ENCODE measurements at places on chromosomes 3 and 15.
A peak's percentile ranks its signal among the peaks of the same experiment; 100 is the strongest.

DNA sequence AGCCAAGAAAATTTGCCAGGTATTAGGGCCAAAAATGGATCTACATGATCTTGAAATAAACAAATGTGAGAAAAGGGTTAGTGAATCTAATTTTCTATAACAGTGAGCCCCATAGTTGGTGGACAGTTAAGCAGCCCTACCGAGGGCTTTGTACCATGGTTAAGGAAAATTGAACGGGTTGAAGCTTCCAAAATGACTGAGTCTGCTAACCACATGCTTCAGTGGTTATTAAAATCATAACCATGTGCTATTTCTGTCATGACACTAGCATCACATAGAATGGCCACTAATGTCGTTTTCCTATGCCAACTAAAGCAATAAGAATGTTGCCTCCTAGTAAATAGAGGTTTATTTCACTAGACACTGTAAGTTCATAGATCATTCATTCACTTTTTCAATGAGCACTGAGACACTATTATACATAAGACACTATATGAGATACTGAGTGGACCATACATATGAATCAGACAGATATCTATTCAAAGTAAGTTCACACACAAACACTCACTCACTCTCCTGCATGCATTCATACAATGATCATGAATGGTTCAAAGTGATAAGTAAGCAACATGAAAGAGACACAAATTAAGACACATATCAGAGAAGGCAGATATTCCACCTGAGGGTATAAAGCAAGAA, 4.3 kb downstream of the SST start:
- DNase-seq = no peak

DNA sequence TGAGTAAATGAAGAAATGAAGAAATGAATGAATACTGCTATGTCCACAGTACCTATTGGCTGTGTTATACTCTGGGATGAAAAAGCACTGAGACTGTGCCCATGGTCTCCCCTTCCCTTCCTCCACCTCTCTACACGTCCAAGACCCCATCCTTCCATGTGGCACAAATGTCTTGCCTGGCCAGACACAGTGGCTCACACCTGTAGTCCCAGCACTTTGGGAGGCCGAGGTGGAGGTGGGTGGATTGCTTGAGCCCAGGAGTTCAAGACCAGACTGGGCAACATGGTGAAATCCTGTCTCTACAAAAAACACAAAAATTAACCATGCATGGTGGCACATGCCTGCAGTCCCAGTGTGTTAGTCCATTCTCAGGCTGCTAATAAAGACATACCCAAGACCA, 200.1 kb downstream of the FAM43A start:
- DNase-seq = no peak

DNA sequence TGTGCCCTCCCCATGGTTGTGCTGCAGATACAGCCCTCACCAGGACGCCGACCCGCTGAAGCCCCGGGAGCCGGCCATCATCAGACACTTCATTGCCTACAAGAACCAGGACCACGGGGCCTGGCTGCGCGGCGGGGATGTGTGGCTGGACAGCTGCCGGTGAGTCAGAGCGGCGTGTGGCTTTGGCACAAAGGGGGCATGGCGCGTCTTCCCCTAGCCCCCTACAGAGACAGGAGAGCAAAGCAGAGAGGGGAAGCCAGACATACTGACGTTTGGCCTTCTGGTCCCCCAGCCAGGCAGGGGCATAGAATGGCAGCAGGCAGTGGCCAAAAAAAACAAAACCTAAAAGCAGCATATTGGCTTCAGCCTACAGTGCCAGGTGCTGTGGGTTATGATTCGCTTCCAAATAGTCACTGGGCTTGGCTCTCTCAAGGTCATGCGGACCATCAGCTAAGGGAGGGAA, 64.0 kb downstream of the MESD start:
- peak; percentile 95 for DNase-seq

- no peak for DNase-seq
Measured at GRCh38 chr3:63753567-63753966, 65.5 kb upstream of the C3orf49 start.

DNA sequence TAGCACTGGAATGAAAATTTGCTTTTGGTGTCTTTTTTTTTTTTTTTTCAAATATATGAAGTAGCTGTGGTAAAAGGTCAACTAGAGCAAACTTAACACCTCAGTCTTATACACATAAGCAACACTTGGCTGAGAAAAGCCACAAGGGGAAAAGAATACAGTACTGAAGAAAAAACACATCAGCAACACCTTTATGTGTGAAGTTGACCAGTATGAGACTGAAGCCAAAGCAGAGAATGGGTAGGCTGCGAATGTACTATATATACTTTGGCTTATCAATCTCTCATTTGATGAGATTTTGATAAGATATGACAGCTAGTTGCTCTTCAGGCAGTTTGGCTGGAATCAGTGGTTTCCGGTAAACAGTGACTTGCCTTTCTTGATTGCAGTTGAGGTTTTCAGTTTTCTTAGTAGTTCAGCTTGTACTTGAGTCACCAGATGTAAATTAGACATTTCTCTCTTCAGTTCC, 22.0 kb upstream of the ZCWPW2 start:
- no peak for DNase-seq

- no peak for DNase-seq
Measured at GRCh38 chr3:42653560-42654330, at the start of gene ZBTB47. Gene ZBTB47 (plus strand): TSS chr3:42653697. CDS start chr3:42658356, 4,659 bp downstream.

GRCh38 chr3:39106851-39107387, 508 bp downstream of the GORASP1 start:
- no peak for DNase-seq

- DNase-seq = no peak
Measured at GRCh38 chr3:181660337-181660736, 51.4 kb upstream of the SOX2 start.

GRCh38 chr3:139434764-139435307, 41.5 kb downstream of the RBP2 start:
- DNase-seq = no peak

DNA sequence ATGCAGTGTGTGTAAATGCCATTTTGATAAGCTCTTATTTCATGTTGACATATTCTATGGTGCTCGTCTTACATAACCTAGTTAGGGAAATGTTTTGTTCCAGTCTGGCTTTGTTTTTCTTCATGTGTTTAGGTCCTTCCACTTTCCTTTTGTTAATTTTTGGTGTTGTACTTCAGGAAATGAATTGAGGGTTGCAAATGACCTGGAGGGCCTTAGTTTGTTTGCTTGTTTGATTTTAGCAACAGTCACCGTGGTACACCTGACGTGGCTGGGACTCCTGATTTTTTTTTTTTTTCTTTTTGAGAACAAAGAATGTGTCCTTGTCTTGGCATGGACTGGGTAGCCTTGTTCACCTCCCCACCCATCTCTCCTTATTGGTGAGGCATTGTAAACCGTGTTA, 114.8 kb downstream of the IGF1R start:
- no peak for DNase-seq
